ENCODE measurements at places on chromosomes 5 and 9. TPM values are rescaled to one million over a fixed set of nuclear protein-coding genes. Genes with fewer than 3 reads are reported as not detected.

DNA sequence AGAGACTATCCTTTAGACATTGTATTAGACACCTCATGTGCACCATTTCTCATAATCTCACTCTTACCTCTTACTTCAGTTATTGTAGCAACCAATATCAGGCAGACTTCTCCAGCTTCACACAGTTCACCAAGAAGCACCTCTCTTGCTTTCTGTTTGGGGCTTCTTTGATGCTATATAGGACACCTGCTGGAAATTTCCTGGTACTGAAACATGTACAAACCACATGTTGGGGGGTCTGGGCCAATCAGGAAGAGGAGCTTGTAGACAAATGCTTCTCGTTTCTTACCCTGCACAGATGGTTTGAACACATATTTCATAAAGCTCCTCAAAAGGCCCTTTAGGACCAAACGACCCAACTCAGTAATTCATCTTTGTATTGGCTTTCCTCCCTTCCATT is 212.1 kb downstream of the IZUMO3 start:
- DNase-seq: no peak

- no peak for DNase-seq
Measured at GRCh38 chr5:77546-77945, 14.4 kb upstream of the PLEKHG4B start.

DNA sequence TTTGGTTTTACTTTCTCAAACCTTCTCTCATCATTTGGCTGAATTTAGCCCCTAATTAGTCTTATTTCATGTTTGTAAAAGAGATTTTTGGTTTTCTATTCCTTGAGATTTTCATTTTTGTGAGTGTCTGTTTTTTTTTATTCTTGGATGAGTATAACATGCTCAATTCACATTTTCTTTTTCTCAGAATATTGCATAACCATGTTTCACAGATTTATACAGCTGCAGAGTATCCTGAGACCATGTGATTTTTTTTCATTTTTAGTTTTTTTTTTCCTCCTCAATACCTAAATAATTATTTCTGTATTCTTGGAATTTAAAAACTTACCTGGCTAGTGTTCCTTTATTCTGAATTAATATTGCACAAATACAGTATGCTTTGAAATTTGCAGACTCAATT is 361.9 kb downstream of the SEMA5A start:
- DNase-seq: no peak

DNA sequence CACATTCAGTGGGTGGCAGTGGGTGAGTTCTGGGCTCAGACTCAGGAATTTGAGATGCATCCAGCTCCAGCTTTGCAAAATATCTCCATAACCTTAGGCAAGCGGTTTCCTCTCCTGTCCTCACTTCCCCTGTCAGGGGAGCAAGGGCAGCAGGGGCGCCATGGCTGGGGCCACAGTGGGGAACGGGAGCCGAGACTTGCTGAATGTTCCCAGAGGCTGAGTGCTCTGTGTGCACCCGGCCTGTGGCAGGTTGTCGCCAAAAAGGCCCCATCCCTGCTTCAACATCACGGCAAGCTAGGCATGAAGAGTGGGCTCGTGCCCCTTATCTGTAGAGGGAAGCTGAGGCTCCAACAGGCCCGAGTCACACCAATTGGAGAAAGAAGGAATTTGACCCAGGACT is 268.8 kb downstream of the NSG2 start:
- DNase-seq: no peak

- no peak for DNase-seq
Measured at GRCh38 chr9:122364783-122365150, 6.1 kb upstream of the PTGS1 start.

DNA sequence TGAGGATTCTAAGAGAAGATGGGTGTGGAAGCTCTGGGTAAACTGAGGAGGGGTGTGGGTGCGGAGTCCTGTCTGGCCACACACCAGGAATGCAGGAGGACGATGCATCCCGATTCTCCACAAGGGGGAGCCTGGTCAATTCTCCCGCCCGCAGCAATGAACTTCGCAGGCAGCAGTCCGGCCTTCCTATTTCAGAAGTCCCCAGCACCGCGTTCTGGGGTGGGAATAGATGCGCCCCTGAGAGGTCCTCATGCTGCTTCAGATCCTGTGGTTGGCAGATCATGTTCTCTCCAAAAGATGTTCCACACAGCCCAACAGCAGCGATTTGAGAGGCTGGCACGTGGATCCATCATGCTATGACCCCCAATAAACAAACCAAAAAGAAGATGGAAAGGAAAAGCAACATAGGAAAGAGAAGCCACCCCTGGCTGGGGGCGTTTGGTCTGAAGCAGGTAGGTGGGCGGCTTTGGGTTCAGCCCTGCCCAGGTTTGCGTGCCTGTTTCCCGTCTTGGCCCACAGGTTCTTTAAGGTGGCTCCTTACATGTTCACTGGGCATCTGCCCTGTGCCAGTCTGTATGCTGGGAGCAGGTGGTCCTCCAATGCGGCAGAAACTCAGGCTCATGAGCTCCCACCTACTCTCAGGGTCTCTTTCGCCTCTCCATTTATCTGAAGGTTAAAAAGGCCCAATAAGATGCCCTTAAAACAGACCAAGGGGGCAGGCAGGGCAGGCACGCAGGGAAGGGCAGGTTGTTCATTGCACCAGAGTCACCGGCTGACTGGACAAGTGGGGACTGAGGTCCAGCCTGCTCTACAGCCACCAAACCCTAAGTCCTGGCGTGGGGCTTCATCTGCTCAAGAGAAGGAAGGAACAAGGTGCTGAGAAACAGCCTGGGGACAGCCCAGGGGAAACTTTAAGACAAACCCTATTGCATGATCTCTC is 171.6 kb downstream of the PAX5 start:
- no peak for DNase-seq

DNA sequence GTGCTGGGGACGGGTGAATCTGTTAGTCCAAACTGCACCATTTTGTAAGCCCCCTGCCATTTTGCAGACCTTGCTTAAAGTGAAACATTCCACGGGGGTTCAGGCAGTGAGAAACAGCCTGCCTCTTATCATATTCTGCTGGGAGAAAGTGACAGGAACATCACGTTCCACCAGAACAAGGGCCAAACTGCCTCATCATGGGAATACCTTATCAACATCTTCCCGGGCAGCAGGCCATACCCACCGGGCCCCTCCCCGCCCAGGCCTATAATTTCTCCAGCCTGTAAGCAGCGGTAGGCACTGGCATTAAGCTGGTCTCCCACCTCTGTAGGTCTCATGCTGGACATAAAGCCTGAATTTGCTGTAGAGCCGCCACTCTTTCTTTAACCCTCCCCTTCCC is 1.5 kb upstream of the CFAP77 start:
- DNase-seq: no peak

- no peak for DNase-seq
Measured at GRCh38 chr9:1514250-1514649, 464.1 kb downstream of the DMRT2 start.

DNA sequence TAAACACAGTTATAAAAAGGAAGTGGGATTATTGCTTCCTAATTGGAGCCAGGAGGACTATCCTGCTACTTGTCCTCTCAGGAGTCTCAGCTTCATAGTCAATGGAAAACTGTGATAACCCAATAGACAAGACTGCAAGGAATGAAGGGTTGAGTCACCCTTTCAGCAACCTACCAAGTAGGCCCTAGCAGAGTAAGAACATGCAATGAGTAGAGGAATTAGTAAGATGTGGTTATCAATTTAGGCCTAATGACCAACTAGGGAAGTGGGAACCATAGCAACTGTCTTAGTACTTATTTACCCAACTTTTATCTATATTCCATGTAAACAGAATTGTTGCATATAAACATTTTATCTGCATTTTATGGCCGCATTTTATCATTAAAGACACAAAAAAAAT is 310.1 kb downstream of the RFX3 start:
- no peak for DNase-seq

DNA sequence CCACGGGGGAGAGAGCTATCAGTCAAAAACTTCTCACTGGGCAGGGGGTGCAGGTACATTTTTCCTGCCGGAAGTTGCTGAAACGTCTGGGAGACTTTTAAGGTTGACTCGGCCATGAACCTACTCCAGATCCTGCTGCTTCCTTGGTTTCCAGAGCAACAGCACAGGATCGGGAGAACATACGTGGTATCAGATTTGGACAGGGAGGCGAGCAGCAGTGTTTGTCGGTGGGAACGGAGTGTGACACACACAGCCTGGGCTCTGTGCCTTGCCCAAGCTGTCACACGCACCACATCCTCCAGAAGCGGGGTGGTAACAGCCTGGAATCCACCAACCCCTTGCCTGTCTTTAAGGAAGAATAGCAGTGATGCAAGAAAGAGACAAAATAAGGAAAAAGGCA is 276.5 kb downstream of the SLIT3 start:
- DNase-seq: no peak

DNA sequence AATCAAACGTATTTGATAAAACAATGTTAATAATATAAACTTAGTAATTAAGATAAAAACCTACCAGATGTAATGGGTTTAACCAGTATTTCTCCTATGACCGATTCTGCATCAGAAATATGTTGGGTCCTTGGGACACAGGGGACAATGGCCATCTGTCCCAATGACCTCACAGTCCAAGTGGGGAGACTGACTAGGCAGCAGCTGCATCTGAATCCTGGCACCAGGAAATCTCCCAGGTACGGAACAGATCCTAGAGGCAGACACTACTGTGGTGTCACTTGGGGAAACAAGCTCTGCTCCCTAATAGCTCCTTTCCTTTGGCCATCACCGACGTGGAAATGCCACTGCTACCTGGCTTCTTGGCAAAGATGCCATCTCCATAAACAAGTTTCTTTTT is 81.8 kb upstream of the SARDH start:
- DNase-seq: no peak

GRCh38 chr5:79020861-79021561 is 35.9 kb upstream of the ARSB start:
- no peak for DNase-seq

- peak; percentile 64 for DNase-seq
Measured at GRCh38 chr9:5326893-5327548, 12.7 kb downstream of the RLN1 start.

- DNase-seq: no peak
Measured at GRCh38 chr5:92409134-92409533, 1026.0 kb upstream of the ARRDC3 start.

- DNase-seq: no peak
Measured at GRCh38 chr5:151258201-151258611, 5.2 kb downstream of the GM2A start.

- DNase-seq: no peak
Measured at GRCh38 chr9:70012569-70012968, 31.1 kb upstream of the MAMDC2 start.

GRCh38 chr9:113543982-113544303 is 80.4 kb downstream of the RGS3 start:
- no peak for DNase-seq

DNA sequence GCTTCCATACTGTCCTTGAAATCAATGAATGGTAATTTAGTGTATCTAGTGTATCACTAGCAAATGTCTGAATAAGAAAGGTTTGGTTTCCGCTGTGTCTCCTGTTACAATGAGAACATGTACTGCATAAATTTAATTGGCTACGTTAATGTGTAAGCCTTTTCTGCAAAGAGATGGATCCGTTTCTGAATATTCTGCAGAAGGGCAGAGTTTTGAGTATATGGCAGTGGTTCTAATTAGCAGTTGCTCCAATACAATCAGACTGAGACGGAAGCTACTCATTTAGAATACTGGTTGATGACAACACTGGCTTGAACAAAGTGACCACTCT is 555 bp upstream of the PCDHGC4 start:
- no peak for DNase-seq

DNA sequence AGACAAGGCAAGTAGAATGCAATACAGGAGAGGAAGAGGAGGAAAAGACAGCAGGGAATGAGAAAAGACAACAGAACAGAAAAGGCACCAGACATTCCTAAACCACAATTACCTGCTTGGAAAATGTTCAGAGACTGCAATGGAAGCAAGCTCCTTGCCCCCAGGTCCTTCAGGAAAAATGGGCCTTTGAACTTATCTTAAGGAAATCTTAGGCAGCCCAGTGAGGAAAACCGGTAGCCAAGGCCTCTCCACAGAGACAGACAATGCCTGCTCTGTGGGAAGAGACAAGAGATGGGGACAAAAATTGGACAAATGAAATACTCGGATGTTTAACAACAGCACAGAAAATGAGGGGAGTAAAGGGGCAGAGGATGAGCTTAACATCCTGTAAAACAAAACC is 31.2 kb downstream of the HTR4 start:
- no peak for DNase-seq

GRCh38 chr9:76365028-76365427 is 29.2 kb downstream of the RFK start:
- DNase-seq: peak; percentile 47

GRCh38 chr5:152397581-152397980 is 7.5 kb downstream of the NMUR2 start:
- no peak for DNase-seq

- peak; percentile 66 for DNase-seq
Measured at GRCh38 chr5:56003179-56003578, 8.4 kb upstream of the IL6ST start.

DNA sequence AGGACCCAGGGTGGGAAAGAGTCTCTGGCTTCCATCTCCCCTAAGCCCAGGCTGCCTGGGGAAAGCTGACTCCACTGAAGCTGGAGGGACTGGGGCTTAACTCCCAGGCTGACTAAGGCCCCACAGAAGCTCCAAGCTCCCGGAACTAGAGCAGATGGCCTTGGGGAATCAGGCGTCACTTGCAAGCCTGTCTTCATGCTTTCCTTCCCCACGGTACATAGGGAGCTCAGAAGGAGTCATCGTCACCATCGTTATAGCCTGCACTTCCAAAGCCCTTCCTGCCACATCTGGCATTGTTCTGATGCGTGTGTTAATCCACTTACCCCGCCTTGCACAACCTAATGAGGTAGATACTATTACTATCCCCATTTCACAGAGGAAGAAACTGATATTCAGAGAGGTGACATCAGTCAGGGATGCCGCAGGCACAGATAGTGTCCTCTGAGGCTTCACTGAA is 11.5 kb downstream of the AQP3 start:
- no peak for DNase-seq

The GABRA6 gene
- not detected for total RNA-seq

The SPEF2 gene
- total RNA-seq: 7.5 TPM

The CAVIN4 gene
- total RNA-seq: 0.83 TPM

The TSTD2 gene
- 19.3 TPM for total RNA-seq

The AGTPBP1 gene
- 19.8 TPM for total RNA-seq

The C5orf58 gene
- total RNA-seq: not detected

The IL5 gene
- total RNA-seq: not detected

The BTNL8 gene
- not detected for total RNA-seq

The NMUR2 gene
- not detected for total RNA-seq

The IRGM gene
- total RNA-seq: not detected

The SYK gene
- 32.1 TPM for total RNA-seq

Measured in PC-9 (cell line).